ENCODE measurements at places on chromosomes 7 and 10.

GRCh38 chr7:133364959-133365690 is 112.2 kb downstream of the EXOC4 start:
- peak; percentile 25 for DNase-seq

DNA sequence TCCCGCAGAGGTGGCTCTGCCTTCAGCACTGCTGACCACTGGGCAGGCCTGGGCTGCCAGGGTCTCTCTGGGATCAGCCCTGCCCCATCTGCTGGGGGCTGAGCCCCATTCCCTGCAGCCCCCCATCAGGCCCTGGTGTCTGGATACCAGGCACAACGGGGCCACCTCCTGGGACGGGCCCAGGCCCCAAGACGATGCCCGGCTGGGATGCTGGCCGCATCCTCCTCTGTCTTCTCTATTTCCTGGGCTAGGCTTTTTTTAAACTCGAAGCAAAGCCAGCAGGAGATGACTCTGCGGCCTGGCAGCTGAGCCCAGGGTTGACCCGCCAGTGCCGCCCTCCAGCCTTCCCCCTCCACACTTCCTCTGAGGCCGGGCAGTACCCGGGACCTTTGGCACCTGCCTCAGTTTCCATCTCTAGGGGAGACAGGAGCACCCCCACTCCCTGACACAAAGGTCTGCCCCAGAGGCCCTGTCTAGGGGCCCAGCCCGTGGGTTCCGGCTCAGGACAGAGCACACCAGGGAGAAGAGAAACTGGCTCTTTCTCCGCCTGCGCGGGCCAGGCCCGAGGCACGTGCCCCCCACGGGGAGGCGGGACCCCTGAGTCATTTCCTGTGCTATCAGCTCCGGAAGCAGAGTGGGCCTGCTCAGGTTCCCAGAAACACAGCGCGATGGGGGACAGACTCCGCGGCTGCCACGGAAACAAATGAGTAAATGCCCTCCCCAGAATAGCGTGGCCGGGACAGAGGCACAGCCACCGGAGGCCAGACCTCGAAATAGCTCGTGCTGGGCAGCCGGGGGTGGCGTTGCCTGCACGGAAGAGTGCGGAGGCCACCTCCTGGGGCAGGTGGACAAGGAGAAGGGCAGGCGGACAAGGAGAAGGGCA is 84.6 kb upstream of the PDGFA start:
- peak; percentile 96 for DNase-seq

- peak; percentile 61 for DNase-seq
These were observed 442 bp downstream of the STYXL1 start for GRCh38 chr7:76047305-76047810.

DNA sequence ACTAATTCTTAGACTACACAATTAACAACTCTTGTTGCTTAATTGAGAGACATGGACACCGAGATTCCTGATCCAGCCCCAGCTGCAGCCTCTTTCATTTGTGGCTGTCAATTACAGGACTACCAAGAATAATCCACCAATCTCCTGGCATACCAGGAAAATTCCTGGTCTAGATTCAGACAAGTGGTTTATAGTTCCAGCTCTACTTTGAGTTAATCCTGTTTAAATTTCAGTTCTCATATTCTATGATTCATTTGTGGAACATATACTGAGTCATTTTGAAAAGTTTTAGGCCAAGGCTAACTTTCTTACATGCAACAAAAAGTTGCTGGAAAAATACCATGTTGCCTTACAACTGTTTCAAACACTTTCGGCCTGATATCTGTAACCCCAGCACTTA is 253.5 kb downstream of the MAGI2 start:
- no peak for DNase-seq

GRCh38 chr7:72266771-72267170 is 145.4 kb downstream of the CALN1 start:
- no peak for DNase-seq

GRCh38 chr7:54985426-54986330 is 33.1 kb upstream of the EGFR start:
- DNase-seq: no peak

DNA sequence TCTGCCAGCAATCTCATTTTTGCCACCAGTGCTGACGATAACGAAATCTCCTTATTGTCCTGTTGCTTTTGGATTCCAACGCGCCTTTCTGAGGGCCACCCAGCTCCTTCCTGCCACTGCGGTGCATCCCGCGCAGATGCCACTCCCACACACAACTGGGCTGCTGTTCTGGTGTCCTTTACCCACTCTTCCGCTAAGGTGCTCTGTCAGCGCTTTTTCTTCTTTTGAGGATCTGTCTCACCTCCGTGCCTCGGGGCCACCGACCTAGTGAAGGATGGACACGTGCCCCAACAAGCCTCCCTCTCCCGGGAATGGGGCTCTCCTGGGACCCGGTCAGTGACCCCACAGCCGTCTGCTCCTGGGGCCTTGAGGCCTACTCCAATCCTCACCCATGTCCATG is 314.3 kb upstream of the COBL start:
- DNase-seq: no peak
